ENCODE measurements at places on chromosomes 12 and 14.

DNA sequence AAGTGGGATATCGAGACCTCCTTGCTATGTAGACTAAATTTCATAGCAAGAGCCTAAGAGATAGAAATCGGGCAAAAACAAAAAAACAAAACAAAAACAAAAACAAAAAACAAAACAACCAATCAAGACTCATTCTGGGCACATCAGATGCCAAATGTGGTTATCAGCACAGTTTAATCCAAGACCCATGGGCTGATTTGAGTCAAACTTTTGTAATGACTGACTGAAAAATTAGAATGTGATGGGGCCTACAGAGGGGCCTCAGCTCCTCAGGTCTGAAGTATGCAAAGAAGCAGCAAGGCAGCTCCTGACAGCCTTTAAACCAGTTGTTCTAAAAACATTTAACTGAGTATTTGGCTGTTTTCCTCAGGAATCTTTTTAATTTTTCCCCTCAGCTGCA lies 49.3 kb downstream of the SLC4A8 start:
- DNase-seq, result peak; percentile 56

DNA sequence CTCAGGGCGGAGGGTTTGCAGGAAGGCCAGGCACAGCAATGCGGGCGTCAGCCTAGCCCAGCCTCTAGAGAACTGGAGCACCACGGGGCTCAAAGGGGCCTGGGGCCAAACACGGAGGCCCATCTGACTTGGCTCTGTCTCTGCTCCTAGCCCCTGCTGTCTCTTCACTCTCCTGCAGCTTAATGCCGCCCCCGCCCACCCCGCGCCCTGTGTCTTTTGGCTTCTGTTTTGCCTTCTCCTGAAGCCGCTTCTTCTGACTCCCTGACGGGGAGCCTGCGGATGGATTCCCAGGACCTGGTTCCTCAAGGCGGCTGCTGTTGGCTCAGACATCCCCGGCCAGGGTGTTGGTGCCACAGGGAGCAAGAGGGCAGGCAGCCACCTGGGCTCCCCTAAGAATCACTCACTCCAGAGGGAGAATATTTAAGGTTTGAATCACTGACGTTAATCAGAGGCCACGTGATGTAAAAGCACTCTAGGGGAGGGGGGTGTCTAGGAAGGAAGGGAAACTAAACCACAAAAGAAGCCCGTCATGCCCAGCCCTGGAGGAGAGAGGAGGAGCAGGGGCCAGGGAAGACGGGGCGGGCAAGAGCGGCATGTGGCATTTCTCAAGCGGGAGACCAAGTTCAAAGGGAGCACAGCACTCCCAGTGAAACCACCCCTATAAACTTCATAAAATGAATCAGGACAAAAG lies 36.9 kb upstream of the PRMT8 start:
- DNase-seq, result no peak

DNA sequence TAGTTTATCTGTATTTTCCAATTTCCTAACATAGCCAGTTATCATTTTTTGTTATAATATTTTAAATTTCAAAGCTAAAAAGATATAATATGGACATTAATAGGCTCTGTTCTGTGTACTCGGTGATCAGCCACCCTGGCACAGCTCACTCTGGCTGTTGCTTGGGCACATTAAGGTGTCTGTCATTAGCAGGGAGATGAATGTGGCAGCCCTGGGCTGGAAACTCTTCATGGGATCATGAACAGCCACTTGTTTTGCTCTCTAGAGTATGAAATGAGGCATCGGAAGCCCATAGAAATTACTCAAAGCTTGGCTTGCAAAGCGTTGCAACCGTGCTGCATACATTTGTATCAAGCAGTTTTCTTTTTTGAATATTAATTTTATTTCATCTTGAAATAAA lies 233.2 kb downstream of the DACT1 start:
- no peak for DNase-seq

- no peak for DNase-seq
Measured at GRCh38 chr12:15049461-15050153, 76.8 kb downstream of the PDE6H start.

GRCh38 chr14:87785897-87786296 lies 207.1 kb downstream of the GALC start:
- no peak for DNase-seq

DNA sequence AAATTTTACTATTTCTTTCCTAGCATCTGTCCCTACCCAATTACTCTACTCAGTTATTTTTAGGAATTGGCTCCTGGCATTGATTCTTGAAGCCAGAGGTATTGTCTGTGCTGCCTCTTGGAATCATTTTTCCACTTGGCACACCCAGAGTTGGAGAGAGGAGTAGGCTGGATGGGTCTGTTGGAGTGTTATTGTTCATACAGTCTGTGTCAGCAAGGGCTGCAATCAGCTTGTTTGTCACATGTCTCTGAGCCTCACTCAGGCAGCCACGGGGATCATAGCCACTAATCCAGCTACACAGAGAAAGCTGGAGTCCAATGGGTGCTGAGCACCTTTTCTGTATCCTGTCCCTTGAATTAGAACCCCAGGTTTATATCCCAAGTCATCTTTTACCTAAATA lies 176.0 kb upstream of the DYRK2 start:
- no peak for DNase-seq

GRCh38 chr14:34222867-34223266 lies 239.2 kb downstream of the SPTSSA start:
- DNase-seq, result no peak

GRCh38 chr14:37262649-37263048 lies 64.9 kb downstream of the MIPOL1 start:
- no peak for DNase-seq

GRCh38 chr14:52885230-52885629 lies 65.6 kb downstream of the FERMT2 start:
- no peak for DNase-seq

GRCh38 chr14:93993382-93993781 lies 3.7 kb upstream of the CCDC197 start:
- no peak for DNase-seq

DNA sequence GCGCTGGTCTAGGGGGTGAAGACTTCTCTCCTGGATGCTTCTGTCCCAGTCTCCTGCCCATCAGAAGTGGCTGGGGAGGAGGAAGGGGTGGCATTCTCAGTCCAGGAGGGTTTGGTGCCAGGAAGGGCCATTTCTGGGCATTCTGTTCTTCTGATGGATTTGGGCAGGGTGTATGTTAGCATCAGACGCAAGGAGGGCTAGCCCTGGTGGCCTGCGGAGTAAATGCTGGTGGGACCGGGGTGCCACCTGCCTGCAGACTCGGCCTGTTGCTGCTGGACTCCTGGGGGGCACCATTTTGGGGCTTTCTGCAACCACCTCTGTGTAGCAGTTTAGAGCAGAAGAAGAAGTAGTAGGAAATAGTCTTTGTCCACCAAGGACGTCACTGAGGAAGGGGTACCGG lies 31.7 kb downstream of the AACS start:
- DNase-seq, result no peak

- DNase-seq, result peak; percentile 54
Measured at GRCh38 chr12:95859344-95859816, 628 bp downstream of the SNRPF start.

GRCh38 chr14:35986219-35986573 lies 160.1 kb downstream of the BRMS1L start:
- no peak for DNase-seq

DNA sequence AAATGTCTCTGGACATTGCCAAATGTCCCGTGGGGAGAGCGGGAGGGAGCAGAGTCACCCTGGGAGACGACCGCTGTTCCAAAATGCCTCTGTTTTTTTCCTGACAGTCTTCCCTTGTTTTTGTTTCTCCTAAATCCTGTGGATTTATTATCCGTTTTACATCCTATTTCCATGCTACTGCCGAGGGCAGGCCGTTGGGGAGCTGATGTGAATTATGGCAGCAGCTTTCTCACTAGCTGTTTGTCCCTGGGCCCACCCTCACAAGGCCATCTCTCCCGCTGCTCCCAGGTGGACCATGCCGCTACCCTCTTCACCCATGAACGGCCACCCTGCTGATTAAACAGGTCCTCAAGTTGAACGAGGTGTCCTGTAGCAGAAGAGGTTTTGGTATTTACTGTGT lies 55.2 kb downstream of the FBXL14 start:
- no peak for DNase-seq

DNA sequence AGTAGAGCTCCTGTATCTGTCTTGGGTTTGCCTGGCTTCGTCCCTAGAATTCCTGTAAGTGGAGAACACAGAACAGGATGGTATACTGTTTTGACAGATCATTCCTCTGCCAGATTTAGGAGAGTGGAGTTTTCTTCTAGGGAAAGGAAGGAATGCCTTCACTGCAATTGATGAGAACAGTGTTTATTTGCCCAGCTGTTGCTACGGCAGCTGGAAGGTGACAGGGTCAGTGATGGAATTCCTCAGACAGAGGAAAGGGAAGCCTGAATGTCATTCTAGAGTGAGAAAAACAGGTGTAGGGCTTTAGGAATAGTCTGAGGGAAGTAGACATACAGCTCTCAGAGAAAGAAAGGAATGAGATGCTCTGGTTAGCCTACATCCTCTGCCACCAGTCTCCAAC lies 11.7 kb downstream of the CSRNP2 start:
- no peak for DNase-seq

DNA sequence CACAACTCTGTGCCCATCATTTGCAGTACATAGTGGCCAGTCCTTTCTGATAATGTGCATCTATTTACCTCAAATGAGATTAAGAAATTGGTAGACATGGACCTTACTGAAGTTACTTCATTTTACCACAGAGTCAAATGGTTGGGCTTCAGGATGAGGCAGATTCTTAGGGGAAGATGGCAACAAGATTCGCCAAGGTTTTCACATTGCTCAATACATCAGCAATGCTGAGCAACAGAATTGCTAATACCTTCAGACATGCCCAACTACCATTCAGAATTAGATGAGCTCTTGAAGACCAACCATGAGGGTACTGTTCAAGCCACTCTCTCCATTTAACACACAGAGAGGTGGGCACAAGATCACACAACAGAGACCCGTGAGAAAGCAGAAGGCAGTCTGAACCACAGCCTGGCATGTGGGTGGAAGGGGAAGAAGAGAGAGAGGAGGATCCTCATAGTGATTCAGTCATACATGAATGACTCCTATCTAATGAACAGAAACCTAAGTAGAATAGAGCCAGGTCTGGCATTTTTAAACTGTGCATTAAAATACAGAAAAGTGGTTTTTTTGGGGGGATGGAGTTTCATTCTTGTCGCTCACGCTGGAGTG lies 28.5 kb downstream of the CPM start:
- DNase-seq, result no peak

DNA sequence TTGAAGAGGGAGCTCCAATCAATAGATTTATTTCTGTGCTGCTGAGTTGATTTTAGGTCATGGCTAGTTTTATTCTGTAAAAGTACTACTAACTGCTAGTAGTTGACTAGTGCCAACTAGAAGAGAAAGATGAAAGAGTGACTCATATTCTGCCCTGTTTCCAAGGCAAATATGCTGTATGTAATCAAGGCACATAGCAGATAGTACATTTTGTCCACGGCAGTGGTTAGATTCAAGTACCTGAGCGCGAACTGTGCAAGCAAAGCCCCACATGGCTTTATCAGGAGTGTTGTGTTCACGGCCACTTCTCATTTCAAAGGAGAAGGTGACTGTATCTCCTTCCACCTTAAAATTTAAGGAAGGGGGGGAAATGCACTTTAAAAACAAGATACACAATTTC lies 126.8 kb downstream of the TRAFD1 start:
- DNase-seq, result no peak

DNA sequence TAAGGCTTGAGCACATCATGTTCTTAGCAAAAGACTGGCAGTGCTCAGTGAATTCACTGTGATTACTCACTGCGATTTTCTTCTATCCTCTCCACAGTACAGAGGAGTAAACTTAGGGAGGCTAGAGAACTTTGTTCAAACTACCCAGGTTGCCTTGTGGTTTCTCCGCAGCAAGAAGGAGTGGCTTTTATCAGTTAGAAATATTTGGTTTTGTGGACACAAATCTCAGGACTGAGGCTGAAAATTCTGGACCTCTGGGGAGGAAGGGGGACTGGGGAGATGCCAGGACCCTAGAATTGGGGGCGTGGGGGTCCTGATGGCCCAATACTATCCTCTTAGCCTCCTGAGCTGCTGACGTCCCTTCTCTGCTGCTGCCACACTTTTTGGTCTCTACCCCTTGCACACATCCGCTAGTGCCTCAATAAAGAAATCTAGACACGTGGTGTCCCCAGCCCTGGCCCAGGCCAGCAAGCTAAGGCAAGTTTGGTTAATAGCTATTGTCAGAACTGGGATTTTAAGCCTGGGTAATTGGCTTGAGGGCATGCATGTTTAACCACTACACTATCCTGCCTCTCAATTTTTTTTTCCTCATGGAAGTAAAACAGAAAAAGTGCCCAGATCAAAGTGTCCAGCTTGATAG lies 842 bp downstream of the OAS2 start:
- peak; percentile 66 for DNase-seq

DNA sequence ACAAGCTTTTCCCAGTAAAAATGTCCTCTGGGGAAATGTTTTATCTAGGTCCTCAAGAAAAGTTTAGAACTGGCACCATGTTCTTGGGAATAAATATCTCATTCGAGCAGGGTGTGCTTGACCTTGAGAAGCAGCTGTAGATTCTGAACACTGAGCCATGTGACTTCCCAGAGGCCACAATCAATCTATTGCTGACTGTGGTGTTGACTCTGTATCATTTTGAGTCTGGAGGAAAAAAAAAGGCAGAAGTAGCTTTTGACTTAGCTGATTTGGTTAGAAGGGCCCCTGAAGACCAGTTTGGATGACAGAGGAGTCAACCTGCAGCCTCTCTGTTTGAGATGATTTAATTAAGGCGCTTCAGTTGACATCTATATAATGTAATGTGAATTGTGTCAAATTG lies 592.4 kb upstream of the SEL1L start:
- no peak for DNase-seq

DNA sequence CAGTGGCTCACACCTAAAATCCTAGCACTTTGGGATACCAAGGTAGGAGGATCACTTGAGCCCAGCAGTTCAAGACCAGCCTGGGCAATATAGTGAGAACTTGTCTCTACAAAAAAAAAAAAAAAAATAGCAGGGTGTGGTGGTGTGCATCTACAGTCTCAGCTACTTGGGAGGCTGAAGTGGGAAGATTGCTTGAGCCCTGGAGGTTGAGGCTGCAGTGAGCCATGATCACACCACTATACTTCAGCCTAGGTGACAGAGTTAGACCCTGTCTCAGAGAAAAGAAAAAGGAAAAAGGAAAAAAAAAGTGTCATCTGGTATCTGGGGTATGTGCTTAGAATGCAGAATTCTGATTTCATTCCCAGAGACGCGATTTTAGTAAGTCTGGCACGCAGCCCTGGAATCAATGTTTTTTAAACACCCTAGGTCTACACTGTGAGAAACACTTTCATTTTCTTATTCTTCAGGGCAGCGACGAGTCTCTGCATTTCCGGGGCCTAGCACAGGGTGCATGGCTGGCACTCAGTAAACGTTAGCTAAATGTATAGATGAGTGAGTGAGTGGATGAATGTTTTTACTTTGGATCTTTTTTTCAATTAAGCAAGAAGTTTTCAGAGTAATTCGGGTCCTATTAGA lies 243.8 kb upstream of the PWP1 start:
- no peak for DNase-seq

GRCh38 chr12:4572680-4573079 lies 10.7 kb downstream of the DYRK4 start:
- no peak for DNase-seq
